ENCODE measurements at places on chromosomes 6 and 20.
A peak's percentile ranks its signal among the peaks of the same experiment; 100 is the strongest.

DNA sequence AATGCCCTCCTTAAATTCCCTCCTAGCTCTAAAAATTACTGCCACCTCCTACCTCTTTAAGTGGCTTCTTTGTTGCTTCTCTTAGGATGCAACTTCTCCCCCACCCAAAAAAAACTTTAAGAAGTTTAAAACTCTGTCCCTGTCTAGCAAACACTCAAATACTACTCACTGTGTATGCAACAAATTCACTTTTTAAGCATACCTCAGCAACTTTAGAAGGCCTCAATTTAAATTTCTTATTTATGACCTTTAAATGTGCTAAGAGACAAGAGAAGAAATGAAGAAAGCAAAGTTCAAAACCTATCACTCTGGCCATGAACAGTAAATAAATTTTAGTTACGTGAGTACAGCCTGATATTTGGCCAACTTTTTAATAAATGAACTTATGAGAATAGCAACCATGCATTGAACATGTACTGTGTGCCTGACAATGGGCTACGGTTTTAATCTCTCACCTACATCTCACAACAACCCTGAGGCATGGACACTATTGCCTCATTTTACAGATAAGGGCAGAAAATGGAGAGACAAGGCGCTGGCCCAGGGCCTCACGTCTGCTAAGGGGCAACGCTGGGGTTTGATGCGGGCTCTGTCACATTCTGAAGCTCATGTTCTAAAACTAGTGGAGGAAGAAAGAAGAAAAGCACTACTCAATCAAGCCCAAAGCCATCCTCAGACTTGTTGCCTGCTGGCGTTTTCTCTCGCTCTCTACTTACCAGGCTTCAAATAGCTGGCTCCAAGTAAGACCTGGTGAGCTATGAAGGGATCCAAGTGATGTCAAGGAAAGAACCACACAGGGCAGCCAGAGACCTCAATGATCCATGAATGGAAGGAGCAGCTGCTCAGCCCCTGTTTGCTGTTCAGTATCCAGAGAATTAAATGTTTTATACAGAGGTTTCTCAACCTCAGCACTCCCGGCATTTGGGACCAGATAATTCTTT, 99.8 kb downstream of the TBC1D7 start:
- no peak for DNase-seq

DNA sequence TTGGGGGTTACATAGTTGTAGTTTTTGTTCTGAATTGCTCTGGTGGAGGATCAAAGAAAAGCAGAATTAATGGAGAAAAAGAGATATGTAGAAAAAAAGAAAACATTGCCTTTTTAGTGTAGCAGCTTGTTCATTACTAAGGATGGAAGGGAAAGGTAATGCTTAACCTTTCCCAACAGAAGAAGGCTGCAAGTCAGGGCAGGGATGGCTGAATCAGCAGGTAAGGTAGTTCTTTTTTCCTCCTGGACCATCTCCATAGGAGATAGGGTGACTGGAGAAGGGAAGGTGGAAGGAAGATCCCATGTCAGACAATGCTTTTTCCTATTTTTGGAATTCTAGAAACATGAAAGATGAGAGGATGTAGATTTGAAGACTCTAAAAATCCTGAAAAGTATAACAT, 79.4 kb upstream of the SUPT3H start:
- no peak for DNase-seq

- DNase-seq = peak; percentile 31
Observed at GRCh38 chr6:37289931-37290330, 32.0 kb upstream of the TMEM217 start.

DNA sequence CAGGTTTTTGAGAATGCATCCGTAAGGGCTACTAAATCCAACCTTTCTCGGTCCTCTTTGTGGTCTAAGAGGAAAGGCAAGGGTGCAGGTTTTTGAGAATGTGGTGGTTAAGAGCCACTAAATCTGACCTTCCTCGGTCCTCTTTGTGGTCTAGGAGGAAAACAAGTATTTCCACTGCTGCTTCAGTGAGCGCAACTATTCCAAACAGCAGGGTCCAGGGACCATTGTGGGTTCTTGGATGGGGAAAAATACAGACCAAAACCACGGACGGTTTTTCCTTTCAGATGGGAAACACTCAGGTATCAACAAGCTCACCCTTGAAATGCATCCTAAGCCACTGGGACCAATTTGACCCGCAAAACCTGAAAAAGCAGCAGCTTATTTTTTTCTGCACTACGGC, 21.9 kb downstream of the BTBD9 start:
- DNase-seq = no peak

DNA sequence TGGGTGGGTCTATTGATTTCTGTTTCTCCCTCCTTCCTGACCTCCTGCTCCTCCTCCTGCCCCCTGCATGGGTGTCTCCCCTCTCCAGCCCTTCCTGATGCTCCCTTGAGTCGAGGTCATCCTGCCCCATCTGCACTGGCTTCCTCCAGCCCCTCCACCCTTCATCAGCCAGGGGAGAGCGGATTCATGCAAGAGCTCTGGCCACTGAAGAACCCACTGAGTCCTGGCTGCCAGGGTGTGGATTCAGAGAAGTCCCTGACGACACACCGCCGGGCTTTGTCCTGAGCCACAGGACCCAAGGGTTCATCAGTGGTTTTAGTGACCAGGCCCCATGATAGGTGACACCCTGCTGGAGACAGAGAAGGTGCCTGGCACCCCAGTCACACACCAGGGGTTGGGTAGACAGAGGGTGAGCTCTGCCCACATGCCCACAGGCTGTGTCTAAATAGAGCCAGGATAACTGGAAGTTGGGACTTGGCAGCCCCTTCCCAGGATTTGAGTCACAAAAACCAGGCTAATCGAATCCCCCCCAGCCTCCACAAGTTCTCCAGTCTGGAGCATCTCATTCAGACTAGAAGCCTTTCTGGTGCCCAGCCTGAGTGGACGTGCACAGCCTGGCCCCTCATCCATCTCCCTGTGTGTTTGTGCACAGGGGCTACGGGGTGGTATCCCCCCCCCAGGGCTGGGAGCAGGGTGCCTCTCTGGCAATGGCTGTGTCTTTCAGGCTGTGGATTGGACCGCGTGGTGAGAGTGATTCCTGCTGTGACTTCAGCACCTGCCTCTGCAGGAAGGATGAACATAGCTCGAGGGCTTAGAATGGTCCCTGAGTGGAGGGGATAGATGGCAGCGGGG, 1.2 kb downstream of the GFRA4 start:
- DNase-seq = no peak

DNA sequence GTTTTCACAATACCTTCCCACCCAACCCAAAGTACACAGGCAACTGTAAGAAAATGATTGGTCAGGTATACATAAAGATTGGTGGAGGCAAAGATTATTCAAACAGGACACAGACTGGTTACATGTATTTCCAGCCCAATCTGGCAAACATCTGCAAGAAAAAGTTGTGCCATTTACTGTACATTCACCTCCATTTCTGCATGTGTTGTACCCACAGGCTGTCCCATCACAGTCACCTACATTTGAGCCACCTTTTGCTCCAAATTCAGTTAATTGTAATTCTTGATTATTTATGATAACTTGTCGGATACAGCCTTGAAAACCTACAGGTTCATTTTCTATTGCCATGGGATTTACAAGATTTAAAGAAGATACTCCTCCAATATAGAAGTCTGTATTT, 85.6 kb downstream of the PHF3 start:
- DNase-seq = no peak

Data from CD4-positive, alpha-beta T cell treated with Interleukin-6 at 100 ng/mL for 8 hours (primary cell).